ENCODE measurements at places on chromosomes 3 and 15. TPM values are rescaled to one million over a fixed set of nuclear protein-coding genes. Genes with fewer than 3 reads are reported as not detected.
A peak's percentile ranks its signal among the peaks of the same experiment; 100 is the strongest.

- DNase-seq: no peak
Observed at GRCh38 chr3:46713898-46714552, 3.6 kb downstream of the PRSS50 start.

GRCh38 chr3:100437721-100438622 is 36.6 kb downstream of the LNP1 start:
- no peak for DNase-seq

DNA sequence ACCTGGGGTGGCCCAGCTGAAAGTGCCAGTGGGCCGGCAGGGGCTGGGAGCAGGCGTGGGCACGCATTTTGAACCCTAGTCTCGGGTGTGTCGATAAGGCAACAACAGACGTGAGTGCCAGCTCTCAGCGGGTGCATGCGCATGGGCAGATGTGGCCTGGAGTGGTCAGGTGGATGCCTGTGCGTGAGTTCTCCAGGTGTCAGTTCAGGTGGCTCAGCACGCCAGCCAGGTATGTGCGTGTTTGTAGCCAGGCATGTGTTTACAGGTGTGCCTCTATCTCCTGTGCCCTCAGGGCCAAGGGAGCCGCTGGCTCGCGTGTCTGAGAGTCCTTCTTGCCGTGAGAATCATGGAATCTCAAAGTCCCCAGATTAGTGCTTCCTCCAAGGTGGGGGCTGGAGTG is 14.8 kb downstream of the CYP1A2 start:
- no peak for DNase-seq

DNA sequence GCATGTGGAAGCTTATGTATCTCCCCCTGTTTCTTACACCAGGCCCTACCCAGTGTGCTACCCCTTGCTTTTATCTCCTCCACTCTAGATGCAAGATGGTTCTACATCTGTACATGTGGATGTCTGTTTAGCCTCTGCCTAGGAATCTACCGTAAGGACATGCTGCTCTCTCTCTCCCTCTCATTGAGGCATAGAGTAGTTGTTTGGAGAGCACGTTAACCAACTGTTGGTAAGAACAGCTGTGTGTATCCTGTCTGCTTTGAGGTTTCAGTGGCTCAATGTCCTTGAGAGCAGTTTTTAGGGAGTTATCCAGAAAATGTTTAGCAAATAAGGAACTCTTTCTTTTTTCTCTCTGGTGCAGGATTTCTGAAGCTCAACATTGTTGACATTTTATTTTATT is 152.8 kb downstream of the DNAJB8 start:
- no peak for DNase-seq

DNA sequence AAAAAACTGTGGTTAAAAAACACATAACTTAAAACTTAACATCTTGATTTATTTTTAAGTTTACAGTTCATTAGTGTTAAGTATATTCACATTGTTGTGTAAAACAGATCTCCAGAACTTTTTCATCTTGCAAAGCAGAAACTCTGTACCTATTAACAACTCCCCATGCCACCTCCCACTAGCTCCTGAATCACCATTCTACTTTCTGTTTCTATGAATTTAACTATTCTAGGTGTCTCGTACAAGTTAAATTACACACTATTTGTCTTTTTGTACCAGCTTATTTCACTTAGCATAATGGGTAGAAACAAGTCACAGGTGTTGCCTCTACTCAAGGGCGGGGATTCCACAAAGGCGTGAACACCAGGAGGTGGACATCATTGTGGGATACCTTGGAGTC is 43.2 kb downstream of the CRTC3 start:
- DNase-seq: no peak

GRCh38 chr3:187821616-187822317 is 76.5 kb upstream of the BCL6 start:
- DNase-seq: no peak

DNA sequence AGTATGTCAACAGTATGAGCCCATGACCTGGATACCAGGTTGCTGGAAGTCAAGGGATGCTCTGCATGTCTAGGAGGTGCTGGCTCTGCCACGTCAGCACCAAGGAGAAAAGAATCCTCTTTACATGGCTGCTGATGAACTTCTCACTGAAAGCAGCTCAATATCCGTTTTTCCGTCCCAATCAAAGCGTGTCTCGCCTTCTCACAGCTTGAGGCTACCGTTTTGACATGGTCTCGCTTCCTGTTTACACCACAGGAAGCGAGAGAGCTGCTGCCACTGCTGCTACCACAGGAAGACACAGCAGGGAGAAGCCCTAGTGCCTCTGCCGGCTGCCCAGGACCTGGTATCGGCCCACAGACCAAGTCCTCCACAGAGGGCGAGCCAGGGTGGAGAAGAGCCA is 27.3 kb downstream of the STARD5 start:
- DNase-seq: peak; percentile 82

- DNase-seq: no peak
Observed at GRCh38 chr3:4084271-4084670, 218.9 kb upstream of the SETMAR start.

DNA sequence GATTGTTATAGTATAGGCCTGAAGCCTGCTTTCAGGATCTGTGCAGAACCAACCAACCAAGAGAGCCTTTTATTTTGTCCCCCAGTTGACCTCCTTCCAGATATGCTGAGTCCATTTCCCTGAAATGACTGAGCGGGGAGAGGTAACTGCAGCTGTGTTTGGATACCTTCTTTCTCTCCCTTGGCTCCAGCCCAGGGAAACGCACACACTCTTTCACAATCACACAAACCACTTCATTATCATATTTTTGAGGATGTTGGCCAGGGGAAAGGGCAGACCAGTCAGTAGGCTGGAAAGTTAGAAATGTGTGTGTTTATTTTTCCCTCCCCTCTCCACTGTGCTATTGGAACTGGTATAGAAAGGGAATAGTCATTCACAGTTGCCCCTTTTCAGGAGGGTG is 417.7 kb upstream of the TBL1XR1 start:
- DNase-seq: peak; percentile 83

DNA sequence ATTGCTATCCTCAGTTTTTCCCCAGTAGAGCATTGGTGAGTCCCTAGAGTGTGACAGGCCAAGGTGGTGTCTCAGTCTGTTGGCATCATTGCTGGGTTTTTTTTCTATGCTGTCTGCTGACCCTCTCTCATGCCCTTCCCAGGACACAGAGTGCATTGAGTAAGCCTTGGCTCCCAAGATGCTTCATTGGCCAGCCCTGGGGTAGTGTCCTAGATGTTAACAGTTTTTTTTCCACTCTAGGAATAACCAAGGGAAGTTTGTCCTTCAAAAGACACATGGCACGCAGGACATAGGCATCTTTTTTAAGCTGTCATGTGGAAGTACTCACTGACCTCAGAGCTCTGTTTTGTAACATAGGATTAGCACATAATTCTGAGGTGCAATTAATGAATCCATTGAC is 19.5 kb downstream of the ADAMTSL3 start:
- no peak for DNase-seq

DNA sequence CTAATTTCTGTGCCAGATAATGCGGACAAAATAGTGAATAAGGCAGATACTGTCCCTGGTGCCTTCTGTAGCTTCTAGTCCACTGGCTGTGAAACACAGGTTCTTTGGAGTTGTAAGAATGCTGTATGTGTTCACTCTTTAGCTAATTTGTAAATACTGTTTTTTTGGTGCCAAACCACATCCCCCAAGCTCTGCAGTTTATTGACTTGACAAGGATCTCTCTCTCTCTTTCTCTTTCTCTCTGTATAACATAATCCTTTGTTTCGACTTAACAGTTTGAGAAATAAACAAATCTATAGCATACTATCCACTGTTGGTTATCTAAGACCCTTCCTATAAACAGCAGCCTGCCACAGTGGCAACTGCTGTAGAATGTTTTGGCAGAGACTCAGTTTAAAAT is 7.6 kb downstream of the SMAD3 start:
- no peak for DNase-seq

DNA sequence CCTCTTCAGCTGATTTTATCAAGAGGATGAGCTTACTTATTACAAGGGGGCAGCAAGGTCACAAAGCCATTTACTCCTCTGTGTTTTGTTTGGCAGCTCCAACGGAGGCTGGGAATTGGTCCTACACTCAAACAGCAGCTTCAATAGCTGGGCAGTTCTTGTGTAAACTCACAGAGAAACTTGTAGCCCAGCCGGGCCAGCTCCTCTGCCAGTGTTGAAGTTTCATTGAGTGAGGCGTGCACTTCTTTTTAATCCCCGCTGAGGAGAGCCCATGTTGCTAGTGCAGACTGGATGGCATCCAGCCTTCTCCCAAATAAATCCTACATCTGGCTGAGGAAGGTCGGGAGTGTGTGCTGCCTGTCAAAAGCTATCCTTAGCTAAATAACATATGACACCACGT is 59.5 kb downstream of the BFSP2 start:
- no peak for DNase-seq

DNA sequence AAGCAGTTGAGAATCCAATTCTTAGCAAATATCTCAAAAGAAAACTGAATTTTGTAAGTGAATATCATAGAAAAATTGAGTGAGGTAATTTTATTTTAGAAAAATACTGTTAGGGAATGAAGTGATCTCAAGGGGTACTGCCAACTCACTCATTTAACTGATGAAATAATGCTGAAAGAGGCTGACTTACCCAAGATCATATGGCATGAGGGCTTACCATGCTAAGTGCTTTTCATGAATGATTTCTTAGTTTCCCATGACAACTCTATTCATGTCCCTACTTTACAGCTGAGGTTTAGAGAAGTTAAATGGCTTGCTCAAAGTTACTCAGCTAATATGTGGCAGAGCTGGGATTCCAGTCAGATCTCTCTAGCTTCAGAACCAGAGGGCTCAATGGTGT is 30.6 kb downstream of the CCDC14 start:
- DNase-seq: no peak

- no peak for DNase-seq
Observed at GRCh38 chr3:184448321-184449160, 68.7 kb downstream of the CHRD start.

- no peak for DNase-seq
Observed at GRCh38 chr3:18946524-18946923, 201.8 kb upstream of the KCNH8 start.

DNA sequence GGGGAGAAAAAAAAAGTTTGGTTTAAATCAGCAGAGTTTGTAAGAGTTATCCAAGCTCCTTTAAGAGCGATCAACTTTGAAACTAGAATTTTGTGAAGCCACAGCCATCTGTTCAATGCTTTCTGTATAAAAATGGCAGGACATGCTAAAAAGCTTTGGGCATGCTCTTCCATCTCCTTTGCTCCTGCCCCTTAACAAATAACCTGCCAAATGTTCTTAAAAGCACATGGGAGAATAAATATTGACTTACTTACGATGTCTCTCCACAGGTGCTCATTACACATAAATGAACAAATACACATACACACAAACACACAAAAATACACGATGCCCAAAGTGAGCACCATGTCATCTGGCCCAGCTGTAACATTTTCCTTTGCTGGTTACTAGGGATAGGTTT is 211.8 kb upstream of the DPH6 start:
- no peak for DNase-seq

- no peak for DNase-seq
Observed at GRCh38 chr3:65720989-65721737, 317.6 kb downstream of the MAGI1 start.

Gene BOC
- total RNA-seq: 7.1 TPM

Gene APPL1
- total RNA-seq: 43.6 TPM

Gene HHLA2
- not detected for total RNA-seq

Gene PRRT3
- 0.57 TPM for total RNA-seq

Gene FOXL2
- total RNA-seq: not detected

Gene SAXO2
- 2.2 TPM for total RNA-seq

Gene SEMA7A
- 1.6 TPM for total RNA-seq

Gene TTLL13
- total RNA-seq: not detected
